ENCODE measurements at places on chromosomes 5 and 9.

DNA sequence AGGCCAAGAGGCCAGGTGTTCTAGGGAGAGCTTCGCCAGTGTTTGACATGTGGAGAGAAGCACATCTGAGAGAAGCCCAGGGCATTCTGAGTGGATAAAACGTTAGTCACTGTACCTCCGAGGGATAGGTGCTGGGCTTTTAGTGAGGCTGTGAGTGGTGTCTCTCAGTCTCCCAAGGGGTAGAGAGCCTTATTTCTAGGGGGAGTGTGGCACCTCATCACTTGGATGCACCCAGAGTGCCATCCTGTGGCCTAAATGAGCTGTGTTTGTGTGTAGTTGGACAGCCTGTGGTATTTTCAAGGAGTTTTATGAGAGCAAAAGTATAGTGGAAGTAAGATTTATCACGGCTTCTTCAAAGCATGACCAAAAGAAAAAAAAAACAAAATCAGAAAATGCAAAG, 1046.9 kb upstream of the WWC1 start:
- H3K27ac ChIP-seq = no peak overlapping the region
- H3K4me1 ChIP-seq = no peaks in the 10 kb centered on the region
- H3K4me3 ChIP-seq = no peak overlapping the region
- no peaks in the 10 kb centered on the region for H3K36me3 ChIP-seq

DNA sequence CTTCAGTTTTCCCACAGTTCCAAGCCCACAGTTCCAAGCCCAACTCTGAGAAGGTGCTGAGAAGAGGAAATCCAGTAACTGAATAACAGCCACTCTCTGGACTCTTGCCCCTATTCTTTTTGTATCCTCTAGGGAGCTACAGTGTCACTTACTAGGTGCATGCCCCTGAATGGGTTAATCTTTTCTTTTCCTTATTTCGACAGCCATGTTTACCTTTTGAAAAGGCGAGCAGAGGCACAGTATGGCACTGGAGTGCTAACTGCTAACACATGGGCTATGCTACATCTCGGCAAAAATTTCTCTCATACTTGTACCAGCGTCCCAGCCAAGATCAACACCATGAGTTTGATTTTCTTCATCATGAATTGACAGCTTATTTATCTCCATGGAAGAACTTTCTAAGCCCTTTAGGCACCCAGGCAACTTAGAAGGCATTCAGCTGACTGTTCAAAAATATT, 222.6 kb downstream of the EBF1 start:
- H3K36me3 ChIP-seq = no peaks in the 10 kb centered on the region
- peaks cover 3% of the 10 kb centered on the region for H3K4me1 ChIP-seq
- DNase-seq = no peak
- H3K4me3 ChIP-seq = no peak overlapping the region
- H3K27me3 ChIP-seq = no peaks in the 10 kb centered on the region
- no peak overlapping the region for H3K27ac ChIP-seq

- no peaks in the 10 kb centered on the region for H3K36me3 ChIP-seq
- H3K4me1 ChIP-seq = peaks cover 33% of the 10 kb centered on the region
- no peak overlapping the region for H3K4me3 ChIP-seq
- no peaks in the 10 kb centered on the region for H3K27me3 ChIP-seq
- DNase-seq = no peak
- no peak overlapping the region for H3K27ac ChIP-seq
Measured at GRCh38 chr9:87113874-87114273, 166.6 kb upstream of the GAS1 start.

- no peak overlapping the region for H3K27ac ChIP-seq
- no peak for DNase-seq
- H3K4me1 ChIP-seq = no peaks in the 10 kb centered on the region
- no peaks in the 10 kb centered on the region for H3K36me3 ChIP-seq
- H3K27me3 ChIP-seq = no peaks in the 10 kb centered on the region
Measured at GRCh38 chr5:105817914-105818313, 1852.8 kb downstream of the EFNA5 start.

DNA sequence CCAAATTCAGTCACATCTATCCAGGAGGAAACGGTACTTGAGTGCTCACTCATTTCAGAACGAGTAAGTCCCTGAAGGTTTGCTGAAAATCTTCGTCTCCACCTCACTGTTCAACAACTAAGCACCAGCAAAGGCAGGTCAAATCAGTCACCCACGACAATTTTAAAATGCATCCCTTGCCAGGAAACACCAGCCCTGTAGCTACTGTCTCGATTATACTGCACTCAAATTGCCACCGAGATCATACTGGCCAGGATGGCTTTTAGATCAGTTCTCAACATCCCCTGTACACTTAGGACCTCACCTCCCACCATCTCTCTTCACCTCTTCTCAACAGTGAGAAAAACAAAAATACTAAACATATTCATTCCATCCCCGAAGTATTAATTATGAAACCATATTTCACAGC, 298.6 kb downstream of the AGTPBP1 start:
- H3K4me1 ChIP-seq = peaks cover 12% of the 10 kb centered on the region
- peak; percentile 35 for DNase-seq
- no peak overlapping the region for H3K27ac ChIP-seq
- H3K4me3 ChIP-seq = no peak overlapping the region
- no peaks in the 10 kb centered on the region for H3K27me3 ChIP-seq
- no peaks in the 10 kb centered on the region for H3K36me3 ChIP-seq

- no peak overlapping the region for H3K4me3 ChIP-seq
- DNase-seq = no peak
- peaks cover 29% of the 10 kb centered on the region for H3K4me1 ChIP-seq
Measured at GRCh38 chr5:172436879-172437369, 17.4 kb downstream of the SH3PXD2B start.

DNA sequence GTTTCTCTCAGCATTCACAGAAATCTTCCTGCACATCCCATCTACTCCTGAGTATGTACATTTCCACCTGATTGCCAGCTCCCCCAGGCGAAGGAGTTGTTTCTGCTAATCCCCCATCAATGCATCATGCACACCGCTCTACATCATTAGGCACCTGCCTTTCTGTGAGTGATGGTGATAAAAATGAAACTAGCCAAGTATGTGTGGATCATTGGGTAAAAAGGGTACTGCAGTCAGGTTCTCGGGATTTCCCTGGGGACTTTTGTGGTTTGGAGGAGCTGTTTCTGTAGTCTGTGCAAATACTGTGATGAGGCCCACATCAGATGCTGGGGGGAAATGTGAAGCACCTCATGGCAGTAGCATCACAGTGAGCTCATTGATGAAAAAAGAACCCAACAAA, 30.4 kb downstream of the CAMK4 start:
- no peaks in the 10 kb centered on the region for H3K27me3 ChIP-seq
- H3K36me3 ChIP-seq = no peaks in the 10 kb centered on the region
- H3K27ac ChIP-seq = no peak overlapping the region
- no peak overlapping the region for H3K4me3 ChIP-seq
- no peaks in the 10 kb centered on the region for H3K4me1 ChIP-seq
- DNase-seq = no peak

GRCh38 chr5:171311322-171312077, 2.5 kb downstream of the TLX3 start:
- H3K36me3 ChIP-seq = no peaks in the 10 kb centered on the region
- peak; percentile 12 for DNase-seq
- peaks cover 78% of the 10 kb centered on the region for H3K27me3 ChIP-seq
- H3K27ac ChIP-seq = no peak overlapping the region
